ENCODE measurements at places on chromosomes 1 and 21. TPM values are rescaled to one million over a fixed set of nuclear protein-coding genes. Genes with fewer than 3 reads are reported as not detected.
A peak's percentile ranks its signal among the peaks of the same experiment; 100 is the strongest.

GRCh38 chr21:45923146-45923545 is 58.4 kb upstream of the COL6A1 start:
- H3K4me1 ChIP-seq: no peaks in the 10 kb centered on the region
- peak; percentile 80 for DNase-seq
- no peaks in the 10 kb centered on the region for H3K27me3 ChIP-seq
- H3K4me3 ChIP-seq: no peak overlapping the region
- H3K36me3 ChIP-seq: peaks cover 6% of the 10 kb centered on the region

Gene DNALI1
- 18.9 TPM for total RNA-seq

GRCh38 chr21:26784974-26785373 is 60.2 kb downstream of the ADAMTS1 start:
- DNase-seq: no peak
- no peak overlapping the region for H3K4me3 ChIP-seq
- H3K4me1 ChIP-seq: no peaks in the 10 kb centered on the region
- H3K36me3 ChIP-seq: peaks cover 3% of the 10 kb centered on the region
- H3K27me3 ChIP-seq: no peaks in the 10 kb centered on the region

DNA sequence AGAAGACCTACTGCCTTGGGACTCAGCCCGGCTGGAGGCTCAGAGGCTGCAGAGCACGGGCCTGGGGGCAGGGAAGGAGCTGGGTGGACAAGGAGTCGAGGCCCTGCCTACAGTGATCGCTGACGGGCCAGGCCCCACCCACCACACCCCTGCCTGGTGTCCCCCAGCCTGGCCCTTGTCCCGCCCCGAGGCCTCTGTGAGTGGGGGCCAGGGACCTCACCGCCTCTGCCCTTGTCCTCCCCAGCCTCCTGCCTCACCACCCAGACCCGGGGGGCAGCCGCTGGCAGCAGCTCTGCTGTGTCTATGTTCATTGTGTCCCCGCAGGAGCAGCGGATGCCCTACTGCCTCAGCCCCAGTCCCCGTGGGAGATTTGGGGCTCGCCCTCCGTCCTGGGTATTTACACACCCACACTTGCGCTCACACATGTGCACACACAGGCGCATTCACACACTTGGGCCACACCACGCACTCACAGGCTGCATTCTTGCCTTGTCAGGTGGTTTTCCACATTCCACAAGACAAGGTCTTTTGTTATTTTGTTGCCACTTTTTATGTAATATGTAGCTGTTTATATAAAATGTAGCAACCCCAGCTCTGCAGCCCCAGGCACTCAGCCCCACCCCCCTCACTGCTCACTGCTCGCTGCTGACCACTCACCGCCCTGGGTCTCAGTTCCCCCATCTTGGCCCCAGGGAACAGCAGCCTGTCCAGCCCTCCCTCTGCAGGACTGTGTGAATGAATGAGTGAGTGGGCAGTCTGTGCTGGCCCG is 7.3 kb downstream of the PFKL start:
- H3K27me3 ChIP-seq: no peaks in the 10 kb centered on the region
- H3K4me3 ChIP-seq: no peak overlapping the region
- no peaks in the 10 kb centered on the region for H3K4me1 ChIP-seq
- peaks cover 7% of the 10 kb centered on the region for H3K36me3 ChIP-seq

DNA sequence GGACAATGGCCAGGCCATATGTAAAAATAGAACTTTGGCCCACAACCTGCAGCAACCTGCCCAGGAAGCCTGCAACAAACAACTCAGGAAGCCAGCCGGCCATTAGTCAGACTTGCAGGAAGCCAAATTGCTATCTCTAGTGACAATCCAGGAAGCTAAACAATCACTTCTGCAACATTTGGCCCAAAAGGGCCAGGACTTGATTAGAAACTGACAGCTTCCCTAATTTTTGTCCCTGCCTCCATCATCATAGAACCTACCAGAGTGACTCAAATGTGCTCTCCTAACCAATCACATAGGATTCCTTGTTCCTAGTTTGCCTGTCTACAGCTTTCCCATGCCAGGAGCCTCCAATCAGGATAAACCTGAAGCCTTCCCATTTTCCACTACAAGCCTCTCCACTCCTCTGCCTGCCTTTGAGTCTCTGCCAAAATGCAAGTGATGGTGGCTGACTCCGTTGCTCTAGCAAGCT is 639.3 kb downstream of the PTPRU start:
- H3K4me1 ChIP-seq: no peaks in the 10 kb centered on the region
- no peaks in the 10 kb centered on the region for H3K27me3 ChIP-seq
- no peak overlapping the region for H3K27ac ChIP-seq
- H3K36me3 ChIP-seq: no peaks in the 10 kb centered on the region
- DNase-seq: no peak

DNA sequence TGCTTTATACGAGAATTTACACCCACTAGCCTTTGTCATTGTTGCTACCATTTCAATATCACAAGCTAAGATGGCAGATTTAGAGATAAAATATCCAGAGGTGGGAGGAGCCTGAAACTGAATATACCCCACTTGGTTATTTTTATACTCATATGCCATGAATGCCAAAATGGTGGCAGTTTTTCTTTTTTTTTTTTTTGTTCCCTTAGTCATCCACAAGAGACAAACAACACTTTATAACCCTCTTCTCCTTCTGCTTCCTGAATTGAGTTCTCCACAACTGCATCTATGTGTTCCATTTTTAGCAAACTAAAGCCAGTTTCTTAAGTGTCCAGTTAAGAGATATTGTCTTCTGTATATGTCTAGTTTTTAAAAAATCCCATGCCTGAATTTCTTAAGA is 558.4 kb downstream of the LMO4 start:
- H3K27me3 ChIP-seq: no peaks in the 10 kb centered on the region
- H3K27ac ChIP-seq: no peak overlapping the region
- H3K4me3 ChIP-seq: no peak overlapping the region
- no peaks in the 10 kb centered on the region for H3K36me3 ChIP-seq
- H3K4me1 ChIP-seq: no peaks in the 10 kb centered on the region

Gene MFSD2A
- 18.2 TPM for total RNA-seq

DNA sequence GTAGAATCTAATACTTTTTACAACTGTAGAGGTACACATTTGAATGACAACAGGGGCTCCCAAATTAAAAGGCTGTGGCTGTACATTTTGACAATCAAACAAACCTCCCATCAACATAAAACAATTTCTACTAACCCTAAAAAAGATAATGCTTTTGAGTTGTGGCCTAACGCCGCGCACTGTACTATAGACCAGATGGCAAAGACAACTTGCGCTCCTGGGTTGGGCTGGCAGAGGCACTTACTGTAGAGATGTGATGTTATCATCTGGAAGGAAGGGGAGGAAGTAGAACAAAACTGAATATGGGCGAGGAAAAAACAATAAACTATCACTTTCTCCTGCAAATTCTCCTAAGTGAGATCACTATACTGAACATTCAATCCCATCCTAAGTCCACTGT is 26.1 kb downstream of the SPRTN start:
- DNase-seq: no peak
- H3K36me3 ChIP-seq: no peaks in the 10 kb centered on the region
- no peaks in the 10 kb centered on the region for H3K4me1 ChIP-seq
- no peak overlapping the region for H3K4me3 ChIP-seq
- H3K27ac ChIP-seq: no peak overlapping the region

- peaks cover 95% of the 10 kb centered on the region for H3K36me3 ChIP-seq
- no peak for DNase-seq
- no peaks in the 10 kb centered on the region for H3K4me1 ChIP-seq
- no peak overlapping the region for H3K27ac ChIP-seq
- H3K27me3 ChIP-seq: no peaks in the 10 kb centered on the region
- no peak overlapping the region for H3K4me3 ChIP-seq
Observed at GRCh38 chr1:45610589-45611226, 13.1 kb downstream of the CCDC17 start.

Gene MIXL1
- 4.7 TPM for total RNA-seq

- DNase-seq: no peak
Observed at GRCh38 chr1:231933711-231934626, 307.4 kb downstream of the DISC1 start.

GRCh38 chr1:248811514-248812490 is 13.9 kb downstream of the SH3BP5L start:
- peak; percentile 72 for DNase-seq
- no peak overlapping the region for H3K27ac ChIP-seq
- H3K36me3 ChIP-seq: peaks cover 28% of the 10 kb centered on the region
- no peaks in the 10 kb centered on the region for H3K4me1 ChIP-seq

Gene TRIM17
- total RNA-seq: 2.8 TPM

- no peak overlapping the region for H3K27ac ChIP-seq
- H3K27me3 ChIP-seq: no peaks in the 10 kb centered on the region
- DNase-seq: no peak
- H3K4me3 ChIP-seq: no peak overlapping the region
- H3K36me3 ChIP-seq: peaks cover 5% of the 10 kb centered on the region
- no peaks in the 10 kb centered on the region for H3K4me1 ChIP-seq
Observed at GRCh38 chr1:24910210-24910609, 19.9 kb downstream of the RUNX3 start.

- H3K4me3 ChIP-seq: no peak overlapping the region
- DNase-seq: no peak
- H3K36me3 ChIP-seq: no peaks in the 10 kb centered on the region
- H3K27ac ChIP-seq: no peak overlapping the region
Observed at GRCh38 chr1:178650934-178651511, 74.0 kb upstream of the RALGPS2 start.

DNA sequence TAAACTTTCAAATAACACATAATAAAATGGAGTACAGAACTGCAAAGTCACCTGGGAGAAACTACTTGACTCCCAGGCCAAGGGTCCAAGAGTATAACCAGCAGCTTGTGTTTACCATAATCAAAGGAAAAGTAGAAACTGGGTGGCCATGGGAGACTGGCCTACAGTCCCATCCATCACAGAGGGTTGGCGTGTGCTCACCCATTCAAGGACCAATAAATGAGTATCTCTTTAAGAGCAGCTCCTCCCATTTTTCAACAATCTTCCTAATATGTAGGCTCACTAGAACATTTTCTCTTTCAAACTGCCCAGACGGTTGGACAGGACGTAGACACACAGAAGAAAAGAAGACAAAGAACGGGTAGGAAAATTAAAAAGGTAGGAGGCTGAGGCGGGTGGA is at the start of gene FMO3:
Gene FMO3, plus strand, starts transcription at position 302 of the 400 bp plus-strand sequence. CDS start 1,754 bp downstream, outside the sequence.
- no peaks in the 10 kb centered on the region for H3K27me3 ChIP-seq
- H3K27ac ChIP-seq: no peak within 1 kb of the TSS
- H3K36me3 ChIP-seq: no peaks in the 10 kb centered on the region
- no peak within 1 kb of the TSS for H3K4me3 ChIP-seq
- no peak for DNase-seq

DNA sequence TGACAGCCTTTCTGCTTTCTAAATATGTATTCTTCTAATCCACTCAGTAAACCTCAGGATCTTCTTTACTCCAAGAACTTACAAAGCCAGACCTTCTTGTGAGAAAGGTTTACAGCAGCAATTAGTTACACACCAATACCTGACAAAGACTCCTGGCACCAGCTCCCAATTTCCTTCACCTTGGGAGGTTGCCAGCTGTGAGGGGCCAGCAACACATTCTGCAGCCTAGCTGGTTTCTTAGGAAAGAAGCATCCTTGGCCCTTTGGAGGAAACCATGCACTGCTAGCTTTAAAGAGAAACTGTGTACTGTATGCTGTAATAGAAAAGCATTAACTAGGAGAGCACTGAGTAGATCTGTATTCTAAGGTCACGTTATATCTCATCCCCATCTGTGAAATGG is 10.8 kb downstream of the FYB2 start:
- DNase-seq: no peak
- H3K27ac ChIP-seq: no peak overlapping the region
- no peak overlapping the region for H3K4me3 ChIP-seq
- no peaks in the 10 kb centered on the region for H3K36me3 ChIP-seq
- H3K27me3 ChIP-seq: no peaks in the 10 kb centered on the region
- no peaks in the 10 kb centered on the region for H3K4me1 ChIP-seq

DNA sequence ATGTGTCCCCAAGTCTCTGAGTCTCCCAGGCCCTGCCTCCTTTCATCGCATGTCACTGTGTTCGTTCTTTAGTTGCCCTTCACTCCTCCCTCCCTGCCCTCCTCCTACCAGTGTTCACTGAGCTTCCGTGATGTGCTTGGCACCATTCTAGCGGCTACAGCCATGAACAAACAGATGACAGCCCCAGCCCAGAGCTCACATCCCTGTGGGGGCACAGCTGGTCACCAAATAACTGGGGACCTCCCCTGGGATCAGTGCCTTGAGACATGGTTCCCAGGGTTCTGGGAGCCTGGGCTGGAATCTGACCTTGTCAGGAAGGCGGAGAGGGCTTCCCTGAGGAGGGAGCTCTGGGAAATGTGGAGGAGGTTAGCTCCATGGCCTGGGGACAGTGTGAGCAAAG is 320.7 kb downstream of the PTPRU start:
- H3K4me3 ChIP-seq: no peak overlapping the region
- no peak for DNase-seq
- no peaks in the 10 kb centered on the region for H3K4me1 ChIP-seq
- H3K27ac ChIP-seq: no peak overlapping the region

DNA sequence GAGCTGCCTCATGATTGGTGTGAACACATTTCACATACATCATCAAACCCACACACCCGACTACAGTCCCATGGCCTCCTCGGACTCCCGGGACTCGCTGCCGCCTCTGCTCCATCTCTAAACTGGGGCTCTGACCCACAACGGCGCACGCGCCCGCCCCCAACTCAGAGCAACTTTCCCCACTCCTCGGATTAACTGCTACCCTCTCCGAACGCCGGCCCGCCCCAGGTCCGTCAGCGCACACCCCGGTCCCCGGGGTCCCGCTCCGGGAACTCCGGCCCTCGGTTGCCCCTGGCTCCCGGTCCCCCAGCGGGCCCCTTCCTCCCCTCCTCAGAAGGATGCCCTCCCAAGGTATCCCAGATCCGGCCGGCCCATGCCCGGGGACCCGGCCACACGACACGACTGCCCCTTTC is 740 bp downstream of the DSTYK start:
- H3K4me1 ChIP-seq: no peaks in the 10 kb centered on the region
- no peak for DNase-seq
- H3K27ac ChIP-seq: no peak overlapping the region
- H3K4me3 ChIP-seq: peak overlapping the region; percentile 98

Gene BNIPL
- 1.2 TPM for total RNA-seq

Gene TAGLN2
- 76.7 TPM for total RNA-seq

Gene AGO4
- 12.8 TPM for total RNA-seq

- H3K27ac ChIP-seq: no peak overlapping the region
- no peaks in the 10 kb centered on the region for H3K36me3 ChIP-seq
- H3K4me3 ChIP-seq: no peak overlapping the region
- peaks cover 2% of the 10 kb centered on the region for H3K4me1 ChIP-seq
- no peaks in the 10 kb centered on the region for H3K27me3 ChIP-seq
Observed at GRCh38 chr1:89706700-89707012, 73.7 kb downstream of the LRRC8C start.

Gene VAMP3
- 42.9 TPM for total RNA-seq

Gene IARS2
- 73.5 TPM for total RNA-seq

Gene NEXN
- 3.3 TPM for total RNA-seq

Gene ANKRD35
- total RNA-seq: 0.18 TPM

Gene FAM72B
- total RNA-seq: 9.2 TPM

All from H9 (cell line).